ENCODE measurements at places on chromosomes 16 and 17.

GRCh38 chr17:76140661-76141211 is 309 bp downstream of the FOXJ1 start:
- DNase-seq: no peak

DNA sequence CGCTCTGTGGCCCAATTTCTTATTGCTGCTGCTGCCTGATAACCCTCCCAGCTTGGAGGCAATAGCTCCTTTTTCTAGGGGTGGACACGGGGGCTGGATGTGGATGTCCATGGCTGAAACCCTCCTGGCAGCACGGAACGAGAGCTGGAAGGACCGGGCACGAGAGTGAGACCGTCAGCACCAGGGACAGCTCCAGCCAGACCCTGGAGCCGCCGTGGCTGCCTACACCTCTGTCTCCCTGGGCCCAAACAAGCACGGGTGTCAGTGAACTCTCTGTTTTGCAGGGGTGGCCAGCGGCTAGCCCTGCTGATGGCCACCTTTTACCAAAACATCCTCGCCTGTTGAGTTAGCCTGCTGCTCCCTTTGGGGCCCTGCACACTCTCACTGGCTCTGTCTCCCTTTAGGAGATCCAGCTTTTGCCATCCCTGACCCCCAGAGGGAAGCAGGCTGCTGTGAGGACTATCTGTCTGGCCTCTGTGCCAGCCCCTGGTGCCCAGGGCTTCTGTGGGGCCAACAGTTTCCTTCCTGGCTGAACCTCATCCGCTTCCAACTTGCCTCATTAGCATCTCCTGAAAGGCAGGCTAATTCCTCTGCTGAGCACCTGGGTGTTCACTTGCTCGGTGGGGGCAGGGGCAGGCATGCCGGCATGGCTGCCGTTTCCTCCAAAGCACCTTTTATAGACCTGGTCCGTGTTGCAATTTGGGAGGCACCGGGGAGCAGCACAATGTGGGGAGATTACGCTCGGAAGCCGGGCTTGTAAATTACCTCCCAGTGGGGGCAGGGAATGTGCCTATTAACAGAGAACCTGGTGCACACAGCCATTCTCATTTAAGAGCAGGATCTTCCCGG is 118.1 kb downstream of the ENGASE start:
- DNase-seq: no peak

- DNase-seq: no peak
These were observed 9.4 kb downstream of the TBX4 start for GRCh38 chr17:61461586-61461966.

DNA sequence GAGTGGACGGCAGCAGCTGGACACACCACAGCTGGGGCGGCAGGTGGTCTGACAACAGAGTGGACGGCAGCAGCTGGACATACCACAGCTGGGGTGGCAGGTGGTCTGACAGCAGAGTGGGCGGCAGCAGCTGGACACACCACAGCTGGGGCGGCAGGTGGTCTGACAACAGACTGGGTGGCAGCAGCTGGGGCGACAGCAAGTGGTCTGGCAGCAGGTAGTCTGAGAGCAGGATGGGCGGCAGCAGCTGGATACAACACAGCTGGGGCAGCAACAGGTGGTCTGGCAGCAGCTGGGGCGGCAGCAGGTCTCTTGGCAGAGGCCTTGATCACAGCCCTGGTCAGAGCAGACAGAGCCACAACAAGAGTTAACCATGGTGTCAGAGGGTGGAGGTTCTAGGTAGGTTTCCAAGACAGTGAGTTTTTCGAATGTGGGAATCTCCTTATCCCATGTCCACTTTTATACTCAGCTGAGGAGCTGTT is at the start of gene KRTAP4-1:
TSS of gene KRTAP4-1 (minus strand) at position 432 of the 482 bp plus-strand sequence. CDS start at position 375, 57 bp downstream.
- no peak for DNase-seq

Data from fibroblast of the conjunctiva (primary cell).